NCI-H1930 (cell line): ENCODE measurements at places on chromosomes 7 and 10.

GRCh38 chr10:131168238-131168875 lies 143.2 kb downstream of the TCERG1L start:
- DNase-seq, result no peak

DNA sequence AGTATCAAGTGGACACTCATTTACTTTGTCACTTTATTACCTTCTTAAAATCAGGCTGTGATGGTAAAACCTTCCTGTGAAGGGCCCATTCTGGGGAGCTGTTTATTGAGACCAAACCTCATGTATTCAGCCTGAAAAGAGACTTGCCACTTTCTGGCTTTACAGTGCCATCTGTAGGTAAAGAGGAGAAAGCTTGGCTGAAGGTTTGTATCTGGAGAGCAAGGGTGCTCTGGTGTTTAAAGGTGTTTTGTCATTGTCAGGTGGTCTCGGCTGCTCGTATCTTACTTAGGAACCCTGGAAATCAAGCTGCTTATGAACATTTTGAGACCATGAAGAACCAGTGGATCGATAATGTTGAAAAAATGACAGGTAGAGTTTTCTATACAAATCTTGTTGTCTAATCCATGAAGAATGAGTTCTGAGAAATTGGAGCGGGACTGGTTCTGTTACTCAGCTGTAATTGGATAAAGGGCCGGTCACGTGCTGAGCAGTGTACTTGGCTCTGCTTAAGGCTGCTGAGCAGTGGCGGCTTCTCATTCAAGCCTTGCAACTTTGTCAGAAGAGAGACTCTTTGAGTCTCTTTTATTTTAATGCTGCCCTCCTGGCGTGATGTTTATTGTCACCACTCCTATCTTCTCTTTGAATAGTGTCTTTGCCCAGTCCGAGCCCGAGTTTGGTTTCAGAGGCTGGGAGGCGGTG lies 46.9 kb downstream of the AP3M1 start:
- no peak for DNase-seq

- DNase-seq, result no peak
Observed at GRCh38 chr7:83921941-83922607, 272.5 kb downstream of the SEMA3A start.

GRCh38 chr10:108166401-108166800 lies 1001.9 kb upstream of the SORCS1 start:
- no peak for DNase-seq

- DNase-seq, result no peak
Observed at GRCh38 chr10:73855413-73855812, 18.9 kb downstream of the CAMK2G start.

DNA sequence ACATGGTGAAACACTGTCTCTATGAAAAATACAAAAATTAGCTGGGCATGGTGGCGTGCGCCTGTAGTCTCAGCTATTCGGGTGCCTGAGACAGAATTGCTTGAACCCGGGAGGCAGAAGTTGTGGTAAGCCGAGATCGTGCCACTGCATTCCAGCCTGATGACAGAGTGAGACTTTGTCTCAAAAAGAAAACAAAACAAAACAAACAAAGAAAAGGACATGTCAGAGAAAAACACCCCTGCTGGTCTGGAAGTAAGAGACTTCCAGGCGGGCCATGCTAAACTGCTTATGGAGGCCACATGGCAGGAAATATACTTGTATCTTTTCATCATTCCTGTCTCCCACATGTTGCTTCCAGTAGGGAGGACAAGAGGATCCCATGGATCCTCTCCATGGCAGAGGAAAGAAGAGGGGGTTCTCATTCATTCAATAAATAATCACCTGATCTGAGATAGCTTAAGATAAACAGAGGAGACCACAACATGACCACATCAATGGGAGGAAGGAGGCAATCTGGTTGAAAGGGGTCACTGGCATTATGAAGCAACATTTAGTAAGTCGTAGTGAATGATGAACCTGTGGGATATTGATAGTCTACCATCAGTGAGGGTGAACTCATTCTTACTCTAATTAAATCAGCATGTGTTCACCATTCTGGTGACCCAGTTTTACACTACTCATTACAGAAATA lies 60.5 kb upstream of the ZNF138 start:
- DNase-seq, result no peak

DNA sequence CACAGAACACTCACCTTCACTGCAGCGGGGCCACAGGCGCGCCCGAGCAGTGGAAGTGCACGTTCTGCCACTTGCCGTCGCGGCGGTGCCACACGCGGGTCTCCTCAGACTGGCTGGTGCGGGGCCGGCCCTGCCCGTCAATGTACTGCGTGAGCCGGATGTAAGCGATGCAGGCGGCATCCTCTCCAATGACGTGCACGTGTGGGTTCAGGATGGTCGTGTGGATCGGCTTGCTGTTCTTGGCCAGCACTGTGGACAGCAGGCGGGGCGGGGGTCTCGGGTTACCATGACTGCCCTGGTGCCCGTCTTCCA lies 19.2 kb downstream of the YKT6 start:
- no peak for DNase-seq
